ENCODE measurements at places on chromosomes 11 and 22.

DNA sequence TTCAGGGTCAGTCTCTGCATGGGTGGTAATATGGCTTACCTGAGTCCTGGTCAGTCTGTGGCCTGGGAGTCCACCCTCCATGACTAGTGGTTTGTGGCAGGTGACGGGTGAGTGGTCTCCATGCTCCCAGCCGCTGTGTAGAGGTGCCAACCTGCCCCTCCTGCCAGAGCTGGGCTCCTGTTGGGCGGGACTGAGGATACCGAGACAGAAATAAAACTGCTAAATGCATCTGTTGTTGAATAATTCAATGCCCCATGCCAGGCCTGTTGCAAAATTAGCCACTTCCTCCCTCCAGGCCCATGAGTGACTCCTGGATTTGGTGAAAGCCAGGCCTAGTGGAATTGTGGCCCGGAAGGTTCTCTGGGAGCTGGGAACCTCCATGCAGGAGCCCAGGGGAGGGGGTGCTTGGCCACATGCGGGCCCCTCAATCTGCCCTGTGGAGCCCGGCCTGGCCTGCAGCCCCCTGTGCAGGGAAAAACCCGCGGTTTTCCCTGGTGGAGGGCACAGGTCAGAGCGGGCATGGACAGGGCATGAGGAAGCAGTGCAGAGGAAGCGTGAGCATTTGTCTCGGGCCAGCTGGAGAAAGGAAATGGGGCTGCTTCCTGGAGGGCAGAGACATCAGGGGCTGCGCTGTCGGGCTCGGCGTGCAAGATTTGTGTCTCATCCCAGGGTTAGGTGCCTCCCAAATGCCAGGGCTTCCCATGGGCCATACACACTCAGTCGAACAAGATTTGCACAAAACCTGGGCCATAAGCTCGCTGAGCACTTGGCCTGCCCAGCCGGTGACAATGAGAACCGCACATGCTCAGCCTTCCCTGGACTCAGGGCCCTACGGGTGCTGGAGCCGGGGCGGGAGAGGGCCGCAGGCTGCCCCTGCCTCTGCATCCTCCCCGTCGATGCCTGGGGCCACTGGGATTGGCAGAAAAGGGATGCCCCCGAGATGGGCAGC lies 66.9 kb downstream of the KCNQ1 start:
- DNase-seq, result no peak

GRCh38 chr11:15884777-15885540 lies 471.4 kb downstream of the SOX6 start:
- DNase-seq, result no peak

DNA sequence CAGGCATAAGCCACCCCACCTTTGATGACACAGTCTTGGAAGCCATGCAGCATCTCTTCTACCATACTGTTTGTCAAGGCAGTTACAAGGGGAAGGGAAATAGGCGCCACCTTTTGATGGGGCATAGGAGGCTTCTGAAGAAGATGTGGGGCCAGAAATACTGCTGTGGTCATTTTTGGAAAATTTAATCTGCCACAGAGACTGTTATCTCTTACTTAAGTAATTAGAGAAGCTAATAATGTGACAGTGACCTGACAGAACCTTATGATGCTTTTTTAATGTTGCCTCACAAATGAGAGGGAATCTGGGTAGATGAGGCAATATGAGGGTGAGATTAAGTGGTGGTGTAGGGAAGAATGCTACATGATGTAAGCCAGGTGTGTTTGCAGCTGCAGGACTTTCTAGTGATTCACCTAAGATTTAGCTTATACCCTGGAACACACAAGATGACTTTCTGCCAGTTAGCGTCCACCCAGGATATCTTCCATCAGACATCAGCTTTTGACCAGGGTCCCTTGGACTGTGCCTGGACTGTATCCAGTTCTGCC lies 34.3 kb upstream of the ADORA2A start:
- no peak for DNase-seq

DNA sequence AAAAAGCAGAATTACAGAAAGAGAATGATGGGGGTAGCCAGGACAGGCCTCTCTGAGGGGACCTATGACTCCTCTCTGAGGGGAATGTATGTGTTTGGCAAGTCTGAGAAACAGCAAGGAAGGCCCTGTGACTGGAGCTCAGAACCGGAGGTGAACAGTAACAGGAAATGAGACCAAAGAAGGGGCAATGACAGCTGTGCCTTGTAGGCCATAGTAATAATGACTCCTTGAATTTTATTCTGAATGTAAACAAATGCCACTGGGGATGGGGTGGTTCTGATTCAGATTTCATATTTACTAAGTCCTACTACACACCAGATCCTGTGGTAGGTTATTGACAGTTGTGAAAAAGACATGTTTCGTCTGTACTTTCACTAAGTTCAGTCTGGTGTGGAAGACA lies 52.8 kb upstream of the APOA1 start:
- DNase-seq, result no peak

DNA sequence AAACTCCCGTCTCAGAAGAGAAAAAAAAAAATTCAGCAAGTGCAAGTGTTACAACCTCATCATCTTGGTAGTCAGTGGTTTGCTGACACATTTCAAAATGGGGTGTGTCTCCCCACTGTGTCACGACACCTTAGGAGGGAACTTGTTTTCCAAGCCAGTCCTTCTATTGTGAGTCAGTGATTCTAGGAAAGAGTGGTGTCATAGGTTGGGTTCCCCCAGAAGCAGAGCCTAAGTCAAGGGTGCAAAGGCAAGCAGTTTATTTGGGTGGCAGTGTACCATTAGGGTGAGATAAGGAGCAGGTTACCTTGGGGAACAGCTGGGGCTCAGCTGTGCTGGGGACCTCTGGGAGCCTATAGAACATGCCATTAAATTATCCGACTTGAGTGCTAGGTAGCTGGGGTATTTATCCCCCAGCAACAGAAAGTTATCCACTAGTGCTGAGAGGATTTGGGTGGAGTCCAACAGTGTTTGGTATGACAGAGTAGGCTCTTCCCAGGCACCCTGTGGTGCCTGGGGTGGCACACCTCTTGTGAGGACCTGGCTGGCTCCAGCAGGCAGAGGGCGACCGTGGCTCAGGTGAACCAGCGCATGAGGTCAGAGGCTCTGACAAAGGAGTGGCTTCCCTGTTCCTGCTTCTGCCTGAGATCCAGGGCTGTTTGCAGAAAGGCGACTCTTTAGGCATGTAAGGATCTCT lies 41.7 kb downstream of the KIAA1671 start:
- no peak for DNase-seq

- no peak for DNase-seq
These were observed 2.8 kb downstream of the EHBP1L1 start for GRCh38 chr11:65578667-65579066.

- no peak for DNase-seq
These were observed 64.9 kb downstream of the DEPDC5 start for GRCh38 chr22:31818481-31819392.

DNA sequence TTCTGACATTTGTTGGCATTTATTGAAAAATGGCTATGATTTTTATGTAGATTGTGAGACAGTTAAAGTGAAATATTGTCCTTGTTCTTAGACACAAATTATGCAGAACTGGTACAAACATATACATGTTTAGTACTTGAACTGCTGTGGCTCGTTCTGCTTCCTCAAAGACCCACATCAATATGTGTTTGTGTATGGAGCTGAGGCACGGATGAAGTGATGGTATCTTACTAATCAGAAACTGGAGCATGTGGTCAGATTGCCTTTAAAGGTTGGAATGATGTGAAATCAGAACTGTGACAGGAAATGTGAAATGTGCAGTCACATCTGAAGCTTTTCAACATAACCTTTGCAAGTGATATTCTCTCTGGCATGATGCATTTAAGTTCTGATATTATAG lies 130.4 kb downstream of the NAV2 start:
- no peak for DNase-seq

DNA sequence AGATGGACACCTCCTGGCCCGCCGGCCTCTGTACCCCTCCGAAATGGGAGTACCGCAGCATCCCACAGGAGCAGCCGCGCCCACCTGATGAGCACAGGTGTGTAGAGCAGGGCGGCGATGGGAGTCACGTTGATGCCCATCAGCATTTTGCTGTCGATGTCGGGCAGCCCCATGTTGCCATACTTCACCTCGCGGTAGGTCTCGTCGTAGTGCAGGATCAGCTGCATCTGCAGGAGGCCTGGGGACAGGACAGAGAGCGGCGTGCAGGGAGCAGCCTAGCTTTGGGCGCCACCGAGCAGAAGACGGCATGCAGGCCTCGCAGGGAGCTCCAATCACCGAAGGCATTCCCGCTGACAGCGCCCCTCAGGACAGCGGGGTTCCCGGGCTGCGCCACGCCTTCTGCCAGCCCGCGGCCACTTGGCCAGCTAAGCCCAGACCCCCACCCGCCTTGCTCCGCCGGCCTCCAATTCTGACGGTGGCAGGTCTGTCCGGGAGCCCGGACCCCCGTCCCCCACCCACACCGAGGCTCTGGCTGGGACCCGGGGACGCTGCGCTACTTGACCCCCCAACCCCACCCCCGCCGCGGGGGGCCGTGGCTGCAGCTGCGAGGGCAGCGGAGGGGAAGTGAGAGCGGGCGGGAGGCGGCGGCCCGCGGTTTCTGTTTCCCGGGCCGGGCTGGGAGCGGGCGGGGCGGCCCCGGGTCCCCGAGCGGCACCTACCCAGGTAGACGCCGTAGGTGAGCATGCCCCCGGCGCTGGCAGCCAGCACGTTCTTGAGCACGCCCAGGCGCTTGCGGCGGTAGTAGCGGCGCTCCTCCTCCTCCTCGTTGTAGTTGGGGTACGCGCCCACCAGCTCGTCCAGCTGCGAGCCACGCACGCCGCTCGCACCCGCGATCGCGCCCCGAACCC lies 705 bp downstream of the UNC93B1 start:
- DNase-seq, result peak; percentile 37

DNA sequence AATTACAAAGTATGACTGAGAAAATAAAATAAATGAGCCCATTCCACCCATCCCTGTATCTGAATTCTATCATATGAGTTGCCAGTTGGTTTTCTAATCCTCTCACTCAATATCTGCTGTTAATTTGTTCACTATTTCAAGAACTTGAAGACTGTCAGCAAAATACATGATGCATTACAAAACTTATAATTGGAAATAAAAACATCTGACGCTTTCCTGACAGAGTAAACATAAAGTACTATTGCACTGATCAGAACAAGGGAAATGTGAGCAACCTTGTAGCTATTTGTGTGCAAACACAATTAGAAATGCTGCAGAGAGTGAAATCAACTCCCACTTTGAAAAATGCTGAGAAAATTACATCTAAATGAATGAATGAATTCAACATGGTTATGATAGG lies 97.1 kb downstream of the MPPED2 start:
- DNase-seq, result no peak

DNA sequence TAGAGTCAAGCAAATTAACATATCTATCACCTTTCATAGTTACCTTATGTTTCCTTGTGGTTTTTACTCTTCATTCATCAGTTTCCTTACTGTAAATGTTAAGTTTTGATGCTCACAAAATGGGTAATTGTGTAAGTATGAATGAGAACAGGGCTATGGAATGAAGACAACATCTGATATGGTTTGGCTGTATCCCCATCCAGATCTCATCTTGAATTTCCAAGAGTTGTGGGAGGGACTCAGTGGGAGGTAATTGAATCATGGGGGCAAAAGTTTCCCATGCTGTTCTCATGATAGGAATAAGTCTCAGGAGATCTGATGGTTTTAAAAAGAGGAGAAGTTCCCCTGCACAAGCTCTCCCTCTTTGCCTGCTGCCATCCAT lies 107.6 kb downstream of the CCDC34 start:
- DNase-seq, result no peak

DNA sequence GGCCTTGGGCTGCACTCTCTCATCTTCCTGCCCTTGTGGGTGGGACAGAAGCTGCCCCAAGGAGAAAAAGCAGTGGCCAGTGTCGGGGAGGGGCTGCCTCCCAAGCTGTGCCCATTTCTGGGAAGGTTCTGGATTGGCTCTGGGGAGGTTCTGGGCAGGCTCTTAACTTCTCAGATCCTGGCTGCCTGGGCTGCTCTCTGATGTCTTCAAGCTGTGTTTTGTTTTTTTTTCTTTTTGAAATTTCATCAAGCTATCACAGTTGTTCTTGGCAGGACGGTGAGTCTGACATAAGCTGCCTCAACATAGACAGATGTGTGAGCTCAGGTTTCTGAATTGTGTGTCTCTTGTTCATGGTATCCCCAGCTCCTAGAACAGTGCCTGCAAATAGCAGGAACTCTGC lies 1032.0 kb downstream of the BRD1 start:
- DNase-seq, result no peak

- no peak for DNase-seq
These were observed 135.8 kb downstream of the TEAD1 start for GRCh38 chr11:12809864-12810567.

GRCh38 chr11:121889931-121890330 lies 226.1 kb downstream of the BLID start:
- DNase-seq, result no peak

Data from effector CD8-positive, alpha-beta T cell (primary cell).